ENCODE measurements at places on chromosomes 1 and 21.

DNA sequence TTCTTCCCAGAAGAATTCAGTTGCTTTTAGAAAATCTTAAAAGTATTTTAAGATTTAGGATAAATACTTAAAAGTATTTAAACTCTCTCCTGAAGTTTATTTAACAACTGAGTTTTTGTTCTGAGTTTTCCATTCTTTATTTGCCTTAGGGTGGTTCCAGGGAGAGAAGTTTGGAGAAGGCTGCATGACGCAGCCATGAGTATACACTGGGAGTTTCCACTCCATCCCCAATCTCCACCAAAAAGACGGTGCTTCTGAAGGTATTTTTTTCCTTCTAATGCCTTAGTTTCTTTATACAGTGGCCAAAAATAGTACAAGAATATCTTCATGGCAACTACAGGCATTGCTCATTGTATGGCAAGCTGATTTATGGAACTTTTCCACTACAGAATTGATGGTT, 122.7 kb downstream of the ST6GALNAC5 start:
- no peak for DNase-seq

- no peak for DNase-seq
These were observed 41.2 kb downstream of the SPAG17 start for GRCh38 chr1:118143831-118144230.

DNA sequence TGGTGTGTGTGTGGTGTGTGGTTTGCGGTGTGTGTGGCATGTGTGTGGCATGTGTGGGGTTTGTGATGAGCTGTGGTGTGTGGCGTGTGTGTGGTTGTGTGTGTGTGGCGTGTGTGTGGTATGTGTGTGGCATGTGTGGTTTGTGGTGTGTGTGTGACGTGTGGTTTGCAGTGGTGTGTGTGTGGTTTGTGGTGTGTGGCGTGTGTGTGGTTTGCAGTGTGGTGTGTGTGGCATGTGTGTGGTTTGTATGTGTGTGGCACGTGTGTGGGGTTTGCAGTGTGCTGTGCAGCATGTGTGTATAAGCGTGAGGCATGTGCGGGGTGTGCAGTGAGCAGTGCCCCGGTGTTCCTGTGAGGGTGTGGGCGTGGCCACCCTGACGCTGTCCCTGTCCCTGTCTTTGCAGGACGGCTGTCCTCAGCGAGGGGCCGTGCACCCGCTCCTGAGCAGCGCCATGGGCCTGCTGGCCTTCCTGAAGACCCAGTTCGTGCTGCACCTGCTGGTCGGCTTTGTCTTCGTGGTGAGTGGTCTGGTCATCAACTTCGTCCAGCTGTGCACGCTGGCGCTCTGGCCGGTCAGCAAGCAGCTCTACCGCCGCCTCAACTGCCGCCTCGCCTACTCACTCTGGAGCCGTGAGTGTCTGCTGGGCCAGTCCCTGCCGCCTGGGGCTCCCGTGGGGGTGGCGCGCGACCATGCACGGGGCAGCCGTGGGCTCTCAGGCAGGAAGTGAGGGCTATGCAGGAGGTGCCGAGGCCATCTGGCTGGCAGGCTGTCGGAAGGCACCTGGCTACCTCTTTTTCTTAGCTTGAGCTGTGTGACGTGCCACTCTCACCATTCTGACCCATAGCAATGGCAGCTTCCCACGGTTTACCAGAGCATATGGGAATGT, 52.6 kb upstream of the TRAPPC10 start:
- no peak for DNase-seq

DNA sequence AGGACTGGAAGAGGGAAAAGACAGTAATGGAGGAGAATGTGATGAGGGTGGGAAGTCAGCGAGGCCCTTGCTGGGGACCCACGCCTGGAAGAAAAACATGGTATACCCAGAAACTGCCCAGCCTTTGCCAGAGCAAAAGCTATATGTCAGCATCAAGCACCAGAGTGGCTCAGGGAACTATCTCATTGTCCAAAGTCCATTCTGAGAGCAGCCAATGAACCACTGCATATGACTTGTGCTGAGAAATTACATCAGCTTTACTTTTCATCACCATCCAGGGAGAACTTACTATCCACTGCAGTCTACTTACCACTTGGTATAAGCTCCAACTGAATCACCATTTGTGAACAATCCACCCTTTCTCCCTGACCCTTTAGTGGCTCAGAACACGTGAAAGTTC, 148.1 kb downstream of the TTLL7 start:
- no peak for DNase-seq

DNA sequence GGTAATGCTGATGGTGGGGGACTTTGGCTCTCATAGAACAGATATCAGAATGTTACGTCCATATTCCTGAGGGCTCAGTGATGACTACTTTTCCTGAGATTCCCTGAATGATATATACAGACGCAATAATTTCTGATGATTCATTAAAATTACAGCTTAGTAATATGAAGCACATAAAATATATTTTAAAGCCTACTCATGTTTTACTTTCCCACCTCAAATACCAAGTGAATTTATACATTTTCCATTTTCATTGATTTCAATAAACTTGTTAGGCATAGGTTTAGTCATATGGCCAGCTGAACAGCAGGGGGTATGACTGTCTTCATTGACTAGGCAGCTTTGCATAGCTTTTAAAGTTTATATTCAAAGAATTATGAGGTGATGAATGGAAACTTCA, 26.2 kb upstream of the PDC start:
- DNase-seq: no peak

- no peak for DNase-seq
These were observed 212.1 kb upstream of the FMN2 start for GRCh38 chr1:239879321-239880170.

DNA sequence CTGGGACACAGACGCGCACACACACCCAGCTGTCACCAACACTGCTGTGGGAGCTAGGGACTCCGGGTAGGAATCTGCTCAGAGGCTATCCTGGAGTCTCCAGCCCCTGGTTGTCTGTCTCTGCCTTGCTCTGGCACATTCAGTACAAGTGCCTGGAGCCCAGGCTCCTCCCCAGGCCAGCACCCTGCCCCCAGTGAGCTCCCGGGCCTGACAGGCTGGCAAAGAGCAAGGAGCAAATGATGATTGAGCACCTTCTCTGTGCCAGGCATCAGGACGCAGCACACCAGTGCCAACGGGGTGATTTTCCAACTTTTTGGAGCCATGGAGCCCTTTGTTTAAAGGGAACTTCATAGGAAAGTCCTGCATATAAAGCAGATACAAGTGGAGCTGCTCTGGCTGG, 6.5 kb downstream of the CNTN2 start:
- no peak for DNase-seq

DNA sequence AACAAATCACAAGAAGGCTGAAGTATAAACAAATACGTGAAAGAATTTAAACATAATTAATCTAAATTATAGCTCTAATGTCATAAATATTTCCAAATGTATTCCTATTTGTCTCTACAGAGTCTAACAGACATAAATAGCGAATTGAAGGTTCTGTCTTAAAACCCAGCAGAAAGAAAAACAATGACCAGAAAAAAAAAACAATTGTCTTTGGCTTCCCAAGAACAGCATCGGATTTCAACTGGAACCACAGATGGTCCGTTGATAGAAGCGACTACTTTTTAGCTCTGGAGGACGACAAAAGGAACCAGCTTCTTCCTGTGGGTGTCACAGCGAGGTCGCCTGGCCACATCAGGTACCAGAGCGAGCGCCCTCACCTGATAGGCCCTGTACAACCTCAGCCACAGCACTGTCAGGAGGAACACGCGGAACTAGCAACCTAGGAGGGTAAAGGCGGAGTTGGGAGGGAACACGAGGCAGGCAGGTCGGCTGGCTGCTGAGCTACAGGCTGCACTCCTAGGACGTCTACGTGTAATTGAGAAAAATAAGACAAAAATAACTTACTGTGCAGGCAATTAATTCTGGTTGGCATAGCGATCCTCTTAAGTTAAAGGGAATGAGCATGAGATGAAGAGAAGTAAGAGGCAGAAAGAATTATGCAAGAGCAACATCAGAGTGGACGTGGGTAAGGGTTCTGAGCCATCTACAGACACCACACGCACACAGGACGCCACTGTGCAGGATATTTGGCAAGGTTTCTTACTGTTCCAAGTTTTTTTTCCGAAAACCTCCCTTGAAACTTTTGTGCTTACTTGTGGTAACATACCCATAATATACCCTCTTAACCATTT, 16.7 kb upstream of the PRDM15 start:
- DNase-seq: no peak

- no peak for DNase-seq
These were observed 1.0 kb downstream of the ANKRD65 start for GRCh38 chr1:1419813-1420653.

DNA sequence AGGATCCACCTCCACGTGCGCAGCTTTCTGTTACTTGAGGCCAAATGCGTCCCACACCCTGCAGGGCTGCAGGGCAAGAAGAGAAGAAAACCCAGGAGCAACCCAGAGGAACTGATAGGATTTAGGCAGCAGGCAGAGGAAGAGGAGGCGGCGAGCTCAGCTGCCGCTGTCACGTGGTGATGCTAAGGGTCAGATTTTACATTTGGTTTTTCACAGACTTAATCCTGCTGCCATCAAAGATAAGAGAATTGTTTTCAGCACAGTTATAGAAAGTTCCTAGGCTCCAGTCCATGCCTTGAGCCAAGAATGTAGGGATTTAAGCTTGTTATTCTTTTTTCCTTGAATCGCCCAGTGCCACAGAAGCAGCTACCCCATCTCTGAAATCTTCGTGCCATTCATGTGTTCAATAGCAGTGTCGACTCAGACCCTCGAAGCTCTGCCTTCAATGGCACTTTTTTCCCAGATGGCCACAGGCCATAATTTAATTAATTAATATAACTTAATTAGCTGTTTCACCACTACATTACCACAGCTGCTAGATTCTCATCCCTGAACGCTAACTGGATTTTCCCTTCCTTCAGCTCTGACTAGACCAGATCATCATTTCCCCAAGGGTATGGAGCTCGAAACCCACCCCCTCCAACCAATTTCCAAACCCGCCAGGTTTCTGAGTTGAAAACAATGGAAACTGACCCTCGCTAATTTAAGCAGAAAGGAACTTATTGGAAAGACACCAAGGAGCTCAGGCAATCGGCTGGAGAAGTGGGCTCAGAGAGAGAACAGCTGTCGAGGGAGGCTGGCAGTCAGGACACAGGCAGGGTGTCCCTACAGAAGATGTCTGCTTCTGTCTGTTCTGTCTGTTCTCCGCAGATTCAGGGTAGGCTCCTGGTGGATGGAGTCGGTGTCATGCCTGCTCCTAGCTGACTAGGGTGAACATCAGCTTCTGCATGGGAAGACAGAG, 36.2 kb downstream of the LDLRAP1 start:
- DNase-seq: no peak

GRCh38 chr1:1073743-1074587, at the start of gene RNF223:
Gene RNF223 (minus strand): TSS chr1:1074306. CDS start chr1:1072566, 1,740 bp downstream.
- no peak for DNase-seq

DNA sequence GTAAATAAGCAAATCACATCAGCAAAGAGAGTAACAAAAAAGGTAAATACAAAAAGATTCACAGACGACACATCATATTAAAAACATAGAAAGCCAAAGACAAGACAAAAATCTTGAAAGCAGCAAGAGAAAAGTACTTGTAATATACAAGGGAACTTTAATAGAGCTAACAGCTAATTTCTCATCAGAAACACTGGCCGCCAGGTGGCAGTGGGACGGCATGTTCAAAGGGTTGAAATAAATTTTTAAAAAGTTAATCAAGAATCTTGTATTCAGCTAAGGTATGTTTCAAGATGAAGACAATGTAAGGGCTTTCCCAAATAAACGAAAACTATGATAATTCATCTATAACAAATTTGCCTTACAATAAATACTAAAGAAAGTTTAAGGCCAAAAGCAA, 358.1 kb downstream of the LRRIQ3 start:
- DNase-seq: no peak

- no peak for DNase-seq
These were observed 18.6 kb downstream of the TCEA3 start for GRCh38 chr1:23405946-23406345.

- DNase-seq: no peak
These were observed 19.2 kb downstream of the AGPAT3 start for GRCh38 chr21:43884012-43884860.

DNA sequence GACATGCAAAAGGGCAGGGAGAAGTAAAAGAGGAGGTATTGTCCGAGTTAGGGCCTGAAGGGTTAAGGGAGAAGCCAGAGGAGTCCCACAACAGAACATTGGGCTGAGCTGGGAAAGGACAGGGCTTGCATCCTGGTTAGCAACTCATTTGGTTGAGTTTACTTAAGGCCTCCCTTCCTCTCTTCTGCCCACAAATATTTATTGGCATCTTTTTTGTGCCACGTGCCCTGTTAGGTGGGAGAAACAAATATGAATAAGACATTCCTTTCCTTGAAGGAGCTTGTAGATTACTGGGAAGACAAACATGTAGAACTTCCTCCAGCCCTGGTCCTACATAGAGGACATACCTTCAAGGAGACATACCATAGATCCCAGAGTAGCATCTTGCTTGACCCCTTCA, 53.0 kb upstream of the PRELP start:
- no peak for DNase-seq

- no peak for DNase-seq
These were observed 696 bp downstream of the TGFB2 start for GRCh38 chr1:218345673-218346390.

- DNase-seq: no peak
These were observed 131.7 kb downstream of the HHIPL2 start for GRCh38 chr1:222416001-222416791.

GRCh38 chr1:220878191-220879075, 810 bp upstream of the HLX start:
- no peak for DNase-seq

DNA sequence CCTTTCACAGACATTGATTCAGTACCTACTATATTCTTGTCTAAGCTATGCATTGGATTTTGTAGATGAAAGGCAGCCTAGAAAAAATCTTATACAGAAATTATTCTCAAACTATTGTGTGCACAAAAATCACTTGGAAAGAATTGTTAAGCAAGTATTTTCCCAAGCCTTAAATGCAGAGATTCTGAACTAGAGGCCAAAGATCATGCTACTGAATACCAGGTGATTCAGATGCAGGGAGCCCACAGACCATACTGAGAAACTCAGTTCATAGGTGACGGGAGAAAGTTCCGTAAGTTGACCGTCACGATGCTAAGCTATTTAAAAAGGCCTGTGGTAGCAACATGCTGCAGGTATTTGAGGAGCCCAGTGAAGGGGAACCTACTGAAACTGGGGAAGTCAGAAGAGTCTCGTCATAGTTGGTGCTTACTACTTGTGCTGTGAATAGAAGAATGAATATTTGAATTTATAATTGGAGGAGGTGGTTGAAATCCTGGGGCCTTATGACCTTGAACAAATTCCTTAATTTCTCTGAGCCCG, 150.8 kb downstream of the NFIA start:
- no peak for DNase-seq

GRCh38 chr1:210214573-210215409, 17.8 kb upstream of the SERTAD4 start:
- no peak for DNase-seq

GRCh38 chr1:33719771-33720670, 143.9 kb upstream of the HMGB4 start:
- DNase-seq: no peak
